Gastrocnemius medialis (tissue), 4 donors: ENCODE measurements at places on chromosomes 2 and 18.

DNA sequence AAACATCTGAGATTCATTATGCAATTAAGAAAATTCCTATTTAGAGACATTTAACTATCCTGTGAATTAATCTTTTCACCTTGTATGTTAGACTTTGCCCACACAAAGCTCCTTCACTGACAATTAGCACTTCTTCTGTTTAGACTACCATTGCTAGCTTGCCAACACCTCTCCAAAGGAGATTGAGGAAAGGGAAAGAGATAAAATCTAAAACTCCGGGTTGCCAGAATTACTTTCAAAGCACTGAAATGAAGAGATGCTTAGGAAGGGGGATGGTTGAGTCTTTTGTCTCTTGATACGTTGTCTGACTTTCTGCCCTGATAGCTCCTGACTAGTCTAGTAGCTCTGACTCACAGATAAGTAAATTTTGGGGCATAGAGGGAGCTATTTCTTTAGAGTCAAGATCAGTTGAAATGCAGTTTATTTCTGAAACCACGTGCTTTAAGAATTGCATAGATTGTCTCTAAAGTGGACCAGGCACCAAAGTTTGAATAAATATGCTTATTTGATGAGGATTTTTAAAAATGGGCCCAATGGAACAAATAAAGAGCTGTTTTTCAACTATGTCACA, 74.1 kb upstream of the DSEL start:
- no peaks in the 10 kb centered on the region for H3K27me3 ChIP-seq
- no peaks in the 10 kb centered on the region for H3K36me3 ChIP-seq
- no peak overlapping the region for H3K27ac ChIP-seq
- H3K4me3 ChIP-seq = no peak overlapping the region
- H3K4me1 ChIP-seq = no peaks in the 10 kb centered on the region
- no peak for DNase-seq

- no peak for DNase-seq
- no peaks in the 10 kb centered on the region for H3K27me3 ChIP-seq
- no peaks in the 10 kb centered on the region for H3K4me1 ChIP-seq
These were observed 14.6 kb downstream of the EML4 start for GRCh38 chr2:42183775-42184174.

GRCh38 chr2:25671622-25672021, 1.8 kb downstream of the DTNB start:
- H3K27me3 ChIP-seq = no peaks in the 10 kb centered on the region
- H3K36me3 ChIP-seq = no peaks in the 10 kb centered on the region
- peaks cover 7% of the 10 kb centered on the region for H3K4me1 ChIP-seq
- H3K4me3 ChIP-seq = no peak overlapping the region
- no peak overlapping the region for H3K27ac ChIP-seq

GRCh38 chr2:156673981-156674380, 237.8 kb downstream of the GPD2 start:
- H3K4me3 ChIP-seq = no peak overlapping the region
- H3K27me3 ChIP-seq = no peaks in the 10 kb centered on the region
- H3K36me3 ChIP-seq = no peaks in the 10 kb centered on the region
- no peaks in the 10 kb centered on the region for H3K4me1 ChIP-seq

- DNase-seq = no peak
- H3K27ac ChIP-seq = peak overlapping the region; percentile 94
- H3K36me3 ChIP-seq = no peaks in the 10 kb centered on the region
These were observed 9.7 kb upstream of the ATOH8 start for GRCh38 chr2:85744055-85744454.

GRCh38 chr2:134333646-134334189, 79.8 kb downstream of the MGAT5 start:
- H3K4me1 ChIP-seq = no peaks in the 10 kb centered on the region
- H3K27ac ChIP-seq = no peak overlapping the region
- no peak overlapping the region for H3K4me3 ChIP-seq
- H3K27me3 ChIP-seq = no peaks in the 10 kb centered on the region
- DNase-seq = no peak
- no peaks in the 10 kb centered on the region for H3K36me3 ChIP-seq

- no peak overlapping the region for H3K27ac ChIP-seq
- no peak overlapping the region for H3K4me3 ChIP-seq
- DNase-seq = no peak
- no peaks in the 10 kb centered on the region for H3K36me3 ChIP-seq
- no peaks in the 10 kb centered on the region for H3K4me1 ChIP-seq
These were observed 139.5 kb downstream of the NOL4 start for GRCh38 chr18:34085140-34085739.

DNA sequence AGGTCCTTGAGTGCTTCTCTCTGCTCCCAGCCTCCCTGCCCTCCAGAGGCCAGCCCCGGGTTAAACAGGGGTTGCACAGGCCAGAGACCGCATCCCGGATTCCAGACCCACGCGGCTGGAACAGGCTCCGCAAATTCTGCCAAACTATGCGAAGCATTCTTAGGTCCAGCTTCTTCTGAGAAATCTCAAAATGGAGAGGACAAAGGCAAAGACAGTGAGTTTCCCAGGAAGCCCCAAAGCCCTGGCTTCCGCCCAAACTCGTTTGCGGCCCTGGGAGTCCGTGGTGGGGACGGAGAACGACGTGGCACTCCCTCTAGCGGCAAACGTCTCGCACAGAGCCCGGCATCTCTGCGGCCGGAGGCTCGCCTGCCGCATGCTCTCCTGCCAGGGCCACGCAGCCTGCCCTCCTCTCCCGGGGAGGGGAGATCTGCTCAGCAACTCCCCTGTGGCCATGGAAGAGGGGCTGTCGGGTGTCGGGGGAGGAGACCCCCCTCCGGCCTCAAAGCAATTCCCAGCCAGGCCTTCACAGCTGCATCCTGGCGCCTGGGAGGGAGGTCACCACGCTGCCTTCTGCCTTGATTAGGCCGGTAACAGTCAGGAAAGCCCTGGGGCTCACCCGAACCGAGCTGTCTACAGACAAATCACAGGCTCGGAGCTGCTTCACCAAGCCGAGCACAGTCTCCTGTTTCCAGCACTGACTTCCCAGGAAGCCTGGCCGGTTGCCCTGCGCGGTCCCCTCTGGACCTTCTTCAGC, 33.4 kb upstream of the KLHL29 start:
- peak; percentile 58 for DNase-seq
- peaks cover 7% of the 10 kb centered on the region for H3K4me1 ChIP-seq
- H3K36me3 ChIP-seq = no peaks in the 10 kb centered on the region
- H3K27ac ChIP-seq = peak overlapping the region; percentile 42
- no peaks in the 10 kb centered on the region for H3K27me3 ChIP-seq

GRCh38 chr2:18009891-18010290, 131.4 kb downstream of the KCNS3 start:
- no peaks in the 10 kb centered on the region for H3K27me3 ChIP-seq
- H3K4me3 ChIP-seq = no peak overlapping the region
- H3K27ac ChIP-seq = no peak overlapping the region
- no peak for DNase-seq

GRCh38 chr18:44723411-44723810, 42.7 kb downstream of the SETBP1 start:
- no peak overlapping the region for H3K27ac ChIP-seq
- DNase-seq = no peak
- H3K27me3 ChIP-seq = no peaks in the 10 kb centered on the region

- H3K27me3 ChIP-seq = no peaks in the 10 kb centered on the region
- no peak overlapping the region for H3K27ac ChIP-seq
- H3K4me1 ChIP-seq = no peaks in the 10 kb centered on the region
- no peaks in the 10 kb centered on the region for H3K36me3 ChIP-seq
These were observed 293.6 kb upstream of the SALL3 start for GRCh38 chr18:78685980-78686530.

- no peaks in the 10 kb centered on the region for H3K4me1 ChIP-seq
- no peaks in the 10 kb centered on the region for H3K27me3 ChIP-seq
- DNase-seq = no peak
These were observed 6.7 kb upstream of the UGT1A5 start for GRCh38 chr2:233705911-233706506.

- no peak overlapping the region for H3K4me3 ChIP-seq
- H3K36me3 ChIP-seq = no peaks in the 10 kb centered on the region
- H3K27me3 ChIP-seq = no peaks in the 10 kb centered on the region
- DNase-seq = no peak
- no peak overlapping the region for H3K27ac ChIP-seq
These were observed 18.2 kb upstream of the SEH1L start for GRCh38 chr18:12929477-12930083.

- peaks cover 19% of the 10 kb centered on the region for H3K4me1 ChIP-seq
- H3K27ac ChIP-seq = peak within 1 kb of the TSS; percentile 89
- H3K27me3 ChIP-seq = no peaks in the 10 kb centered on the region
- peak within 1 kb of the TSS; percentile 75 for H3K4me3 ChIP-seq
These were observed at the start of gene ERBB4 for GRCh38 chr2:212538305-212539071. TSS of gene ERBB4 (minus strand) at chr2:212538802. CDS start at chr2:212538530, 272 bp downstream.

- no peak for DNase-seq
- H3K27me3 ChIP-seq = no peaks in the 10 kb centered on the region
- H3K27ac ChIP-seq = no peak overlapping the region
- H3K36me3 ChIP-seq = no peaks in the 10 kb centered on the region
These were observed 1.9 kb upstream of the ITSN2 start for GRCh38 chr2:24362253-24362652.

- no peak overlapping the region for H3K27ac ChIP-seq
- no peaks in the 10 kb centered on the region for H3K27me3 ChIP-seq
- no peak for DNase-seq
- no peak overlapping the region for H3K4me3 ChIP-seq
- H3K4me1 ChIP-seq = no peaks in the 10 kb centered on the region
- H3K36me3 ChIP-seq = no peaks in the 10 kb centered on the region
These were observed 8.4 kb upstream of the CREG2 start for GRCh38 chr2:101395545-101396315.

GRCh38 chr18:70195852-70196434, 9.5 kb downstream of the RTTN start:
- no peaks in the 10 kb centered on the region for H3K27me3 ChIP-seq
- no peak for DNase-seq
- H3K27ac ChIP-seq = no peak overlapping the region
- peaks cover 36% of the 10 kb centered on the region for H3K36me3 ChIP-seq
- no peaks in the 10 kb centered on the region for H3K4me1 ChIP-seq
- H3K4me3 ChIP-seq = no peak overlapping the region

GRCh38 chr2:10985260-10985659, 73.5 kb downstream of the KCNF1 start:
- H3K27ac ChIP-seq = no peak overlapping the region
- no peaks in the 10 kb centered on the region for H3K36me3 ChIP-seq
- H3K27me3 ChIP-seq = no peaks in the 10 kb centered on the region
- H3K4me3 ChIP-seq = no peak overlapping the region
- DNase-seq = no peak
- H3K4me1 ChIP-seq = no peaks in the 10 kb centered on the region

DNA sequence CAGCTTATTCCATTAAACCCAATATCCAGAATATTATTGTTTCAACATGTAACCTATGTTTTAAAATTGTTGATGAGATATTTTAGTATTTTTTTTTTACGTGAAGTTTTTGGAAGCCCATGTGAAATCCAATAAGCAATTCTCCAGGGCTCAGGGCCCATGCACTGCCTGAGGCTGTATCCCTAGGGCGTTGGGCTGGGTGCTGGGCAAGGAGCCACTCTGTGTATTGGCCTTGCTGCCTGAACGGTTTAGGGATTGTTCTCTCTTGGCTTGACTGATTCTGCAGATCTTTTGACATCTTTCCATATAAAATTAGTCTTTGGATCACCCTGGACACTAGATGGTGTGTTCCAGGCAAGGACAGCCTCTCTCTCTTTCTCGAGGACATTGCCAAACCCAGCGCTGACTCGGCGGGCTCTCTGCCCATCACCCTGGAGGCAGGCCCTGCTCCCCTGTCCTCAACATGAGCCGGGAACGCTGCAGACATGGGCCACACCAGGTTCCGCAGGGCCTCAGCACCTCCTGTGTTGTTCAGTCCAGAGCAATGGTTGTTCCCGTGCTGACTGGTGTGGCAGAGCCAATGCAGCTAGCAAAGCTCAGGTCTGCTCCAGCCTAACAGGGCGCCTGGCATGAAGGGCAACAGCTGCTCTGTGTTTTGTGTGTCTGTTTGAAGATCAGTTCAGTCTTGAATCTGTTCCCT, 163.0 kb downstream of the SEPTIN10 start:
- peaks cover 40% of the 10 kb centered on the region for H3K4me1 ChIP-seq
- H3K27ac ChIP-seq = peak overlapping the region; percentile 88
- H3K36me3 ChIP-seq = no peaks in the 10 kb centered on the region
- H3K4me3 ChIP-seq = no peak overlapping the region

DNA sequence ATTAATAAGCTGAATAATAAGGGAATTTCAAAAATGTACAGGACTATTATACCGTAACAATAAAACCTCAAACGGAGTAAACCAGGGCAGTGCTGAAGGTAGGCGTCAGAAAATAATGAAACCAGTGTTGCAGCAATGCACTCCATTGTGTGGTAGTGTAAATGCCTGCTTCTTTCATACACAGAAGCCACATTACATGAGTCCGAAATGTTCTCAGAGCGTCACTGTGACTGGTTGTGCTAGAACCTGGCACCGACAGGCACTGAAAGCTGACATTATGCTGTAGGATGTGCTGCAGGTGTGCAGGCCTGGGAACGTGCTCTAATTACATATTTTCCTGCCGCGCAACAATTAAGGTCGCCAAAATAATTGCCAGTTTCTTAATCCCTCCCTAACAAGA, 53.3 kb downstream of the ZEB2 start:
- H3K4me3 ChIP-seq = no peak overlapping the region
- no peaks in the 10 kb centered on the region for H3K36me3 ChIP-seq
- no peak for DNase-seq
- H3K27ac ChIP-seq = no peak overlapping the region
- no peaks in the 10 kb centered on the region for H3K27me3 ChIP-seq

DNA sequence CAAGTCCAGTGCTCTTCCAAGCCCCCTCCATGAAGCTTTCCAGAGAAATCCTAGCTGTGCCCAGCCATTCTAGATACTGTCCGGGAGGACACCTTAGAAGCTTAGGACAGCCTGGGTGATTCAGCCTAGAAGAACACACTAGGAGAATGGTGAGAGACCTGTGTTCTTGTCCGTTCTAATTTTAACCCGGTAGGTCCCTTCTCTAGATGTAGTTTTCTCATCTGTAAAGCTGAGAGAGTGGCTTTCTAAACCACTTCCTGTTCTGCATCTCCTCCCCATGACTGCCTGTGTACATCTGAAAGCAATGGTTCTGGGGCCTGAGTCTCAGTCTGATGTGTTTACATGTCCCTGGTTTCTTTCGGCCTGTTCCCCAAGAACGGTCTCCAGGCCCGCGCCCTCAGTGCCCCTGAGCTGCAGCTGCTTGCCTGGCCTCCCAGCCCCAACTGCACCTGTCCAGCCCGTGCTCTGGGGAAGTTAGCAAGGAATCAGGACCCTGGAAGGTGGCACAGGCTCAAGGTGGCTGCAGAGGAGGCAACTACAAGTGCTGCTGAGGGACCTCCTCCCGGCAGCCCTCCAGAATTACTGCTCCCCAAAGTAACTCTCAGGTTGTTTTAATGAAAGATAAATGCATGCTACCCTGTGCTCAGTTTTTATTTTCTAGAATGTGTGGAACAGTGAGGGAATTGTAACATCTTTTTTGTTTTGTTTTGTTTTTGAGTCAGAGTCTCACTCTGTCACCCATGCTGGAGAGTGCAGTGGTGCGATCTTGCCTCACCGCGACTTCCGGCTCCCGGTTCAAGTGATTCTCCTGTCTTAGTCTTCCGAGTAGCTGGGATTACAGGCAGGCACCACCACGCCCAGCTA, 105.9 kb downstream of the LBH start:
- H3K4me3 ChIP-seq = no peak overlapping the region
- no peaks in the 10 kb centered on the region for H3K36me3 ChIP-seq
- H3K4me1 ChIP-seq = no peaks in the 10 kb centered on the region
- H3K27ac ChIP-seq = no peak overlapping the region
